Right ventricle myocardium inferior (tissue), 1 donor: ENCODE measurements at places on chromosomes 3 and 15. TPM values are rescaled to one million over a fixed set of nuclear protein-coding genes. Genes with fewer than 3 reads are reported as not detected.

CLDN18 gene
- total RNA-seq, result not detected

DNA sequence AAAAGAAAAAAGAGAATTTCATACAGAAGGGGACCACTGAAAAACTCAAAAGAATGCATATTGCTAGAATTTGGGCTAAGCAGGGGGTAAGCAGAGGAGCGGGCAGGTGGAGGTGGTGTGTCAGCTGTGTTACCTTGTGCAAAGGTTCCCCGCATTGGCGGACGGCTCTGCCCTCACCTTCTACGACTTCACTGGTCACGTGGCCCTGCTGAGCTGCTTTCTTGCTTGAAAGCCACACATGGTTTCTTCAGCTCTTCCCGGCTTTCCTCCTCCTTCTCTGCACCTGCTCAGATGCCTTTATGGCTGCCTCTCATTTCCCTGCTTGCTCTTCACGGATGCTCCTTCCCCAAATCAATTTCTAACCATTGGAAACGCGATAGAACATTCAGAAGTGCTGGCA, 30.5 kb downstream of the FAH start:
- no peak for DNase-seq

DNA sequence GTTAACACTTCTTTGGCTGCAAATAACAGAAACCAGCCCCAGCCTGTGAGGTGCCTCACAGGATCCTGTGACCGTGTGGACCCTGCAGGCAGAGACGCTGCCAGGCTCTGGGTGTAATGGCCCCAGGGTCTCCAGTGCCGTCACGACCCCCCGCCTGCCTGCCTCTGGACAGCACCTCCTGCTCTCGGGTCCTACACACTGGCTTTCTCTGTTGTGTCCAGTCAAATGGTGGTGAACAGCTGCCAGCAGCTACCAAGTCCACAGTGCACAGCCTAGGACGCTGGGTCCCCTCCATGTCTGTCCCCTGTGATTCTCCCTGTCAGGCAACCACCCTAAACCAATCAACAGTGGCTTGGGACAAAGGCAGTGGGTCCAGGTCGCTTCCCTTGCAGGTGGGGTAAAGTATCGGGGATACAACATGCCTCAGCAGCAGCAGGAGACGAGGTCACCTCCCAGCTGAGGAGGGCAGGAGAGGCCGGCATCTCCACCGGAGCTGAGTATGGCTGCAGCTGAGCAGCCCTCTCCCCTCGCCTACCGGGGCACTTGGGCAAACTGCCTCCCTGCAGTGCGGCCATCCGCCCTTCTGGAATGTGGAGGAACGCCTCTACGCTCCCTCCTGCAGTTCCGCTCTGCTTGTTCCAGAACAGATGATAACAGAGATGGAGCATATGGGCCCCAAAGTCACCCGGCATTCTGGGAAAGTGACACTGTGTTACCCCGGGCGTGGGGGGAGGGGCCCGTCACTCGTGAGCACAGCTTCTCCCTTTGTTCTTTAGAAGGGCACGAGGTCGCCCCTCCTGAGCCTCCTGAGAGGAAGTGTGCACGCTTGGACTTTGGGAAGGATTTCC, 21.1 kb upstream of the SKOR1 start:
- peak; percentile 67 for DNase-seq

GRCh38 chr15:100722551-100723314, 120.3 kb downstream of the ASB7 start:
- no peak for DNase-seq

- DNase-seq, result no peak
Observed at GRCh38 chr3:67415511-67415910, 238.9 kb downstream of the SUCLG2 start.

- no peak for DNase-seq
Observed at GRCh38 chr3:128619146-128619890, 31.3 kb downstream of the RPN1 start.

GRCh38 chr3:73746623-73747022, 121.9 kb upstream of the PDZRN3 start:
- DNase-seq, result no peak
